Right ventricle myocardium inferior (tissue), 1 donor: ENCODE measurements at places on chromosomes 13 and 19.
A peak's percentile ranks its signal among the peaks of the same experiment; 100 is the strongest.

- DNase-seq: peak; percentile 46
Measured at GRCh38 chr19:14096272-14096992, 5.9 kb upstream of the SAMD1 start.

DNA sequence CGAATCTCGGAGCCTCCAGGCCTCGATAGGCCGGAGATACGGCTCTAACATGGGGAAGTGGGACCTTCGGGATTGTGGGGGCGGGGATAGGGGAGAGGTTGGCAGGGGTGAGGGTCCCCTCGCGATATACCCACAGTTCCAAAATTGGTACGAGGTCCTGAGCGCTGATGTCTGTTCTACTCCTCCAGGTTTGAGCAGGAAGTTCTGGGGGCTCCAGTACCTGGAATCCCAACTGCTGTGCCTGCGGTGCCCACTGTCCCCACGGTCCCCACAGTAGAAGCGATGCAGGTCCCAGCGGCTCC is 447 bp downstream of the RBM42 start:
- no peak for DNase-seq

GRCh38 chr19:1763648-1764639 is 10.6 kb downstream of the ONECUT3 start:
- DNase-seq: no peak

GRCh38 chr13:111502957-111503356 is 182.5 kb downstream of the TEX29 start:
- DNase-seq: no peak

GRCh38 chr19:9566729-9567128 is 17.6 kb downstream of the ZNF121 start:
- no peak for DNase-seq

DNA sequence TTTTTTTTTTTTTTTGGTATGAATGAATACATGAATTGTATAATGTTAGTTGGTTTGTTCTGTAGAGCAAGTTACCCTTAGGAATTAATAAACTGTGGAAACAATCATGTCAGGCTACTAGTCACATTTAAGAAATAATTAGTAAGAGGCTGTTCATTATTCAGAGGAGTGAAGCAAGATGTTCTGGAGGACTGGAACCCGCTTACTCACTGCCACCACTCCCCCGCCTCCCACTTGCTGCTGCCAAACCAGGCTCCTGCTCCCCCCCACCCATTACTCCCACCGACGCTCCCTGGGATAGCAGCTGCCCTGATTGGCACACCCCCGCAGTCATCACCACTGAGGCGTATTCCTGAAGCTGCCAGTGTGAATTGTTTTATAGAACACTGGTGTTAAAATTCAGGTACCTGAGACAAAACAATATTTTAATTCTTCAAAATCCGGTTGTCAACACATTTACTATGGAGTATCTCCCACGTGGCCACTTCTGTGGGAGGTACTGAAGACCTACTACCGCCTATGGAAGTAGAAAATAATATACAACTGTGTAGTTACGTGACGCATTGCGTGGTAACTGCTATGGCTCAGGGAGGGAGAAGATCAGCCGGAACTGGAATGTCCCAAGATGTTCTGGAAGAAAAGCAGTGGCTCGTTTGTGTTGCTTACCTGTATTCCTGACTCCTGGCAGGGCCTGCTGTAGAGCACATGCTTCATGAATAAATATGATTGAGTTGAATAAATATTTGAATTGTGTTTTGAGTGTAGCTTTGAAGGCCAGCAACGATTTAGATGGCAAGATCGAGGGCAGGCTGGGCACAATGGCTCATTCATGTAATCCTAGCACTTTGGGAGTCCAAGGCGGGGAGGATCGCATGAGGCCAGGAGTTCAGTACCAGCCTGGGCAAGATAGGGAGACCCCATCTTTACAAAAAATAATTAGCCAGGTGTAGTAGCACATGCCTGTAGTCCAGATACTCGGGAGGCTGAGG is 1.7 kb downstream of the DPY19L3 start:
- no peak for DNase-seq
